PC-9 (cell line): ENCODE measurements at places on chromosomes 13 and 19.

GRCh38 chr19:5644037-5644436, 21.2 kb downstream of the SAFB start:
- DNase-seq, result no peak

GRCh38 chr19:49567861-49568441, 12.4 kb downstream of the NOSIP start:
- no peak for DNase-seq

GRCh38 chr19:32687681-32688080, 3.9 kb upstream of the NUDT19 start:
- no peak for DNase-seq

DNA sequence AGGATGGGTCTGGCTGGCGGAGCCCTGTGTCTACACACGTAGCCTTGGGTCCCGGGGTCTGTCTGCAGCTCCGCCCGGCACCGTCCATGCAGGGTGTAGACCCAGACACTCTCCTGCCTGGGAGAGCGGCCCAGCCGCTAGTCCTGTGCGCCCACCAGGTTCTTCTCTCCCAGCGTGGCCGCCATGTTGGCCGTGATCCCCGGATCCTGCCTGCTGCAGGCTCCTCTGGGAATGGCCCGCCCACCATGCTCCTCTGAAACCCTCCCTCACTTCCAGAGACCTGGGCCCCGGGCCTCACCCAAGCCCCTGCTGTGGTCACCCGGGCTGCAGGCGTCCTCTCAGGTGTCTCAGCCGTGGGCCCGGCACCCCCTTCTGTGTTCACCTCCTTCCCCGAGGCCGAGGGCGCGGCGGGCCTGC, 57.7 kb upstream of the MCF2L start:
- no peak for DNase-seq

- DNase-seq, result peak; percentile 4
These were observed 353 bp downstream of the ENOX1 start for GRCh38 chr13:43786472-43786765.
